NCI-H2107 (cell line): ENCODE measurements at places on chromosomes 16 and 17.
A peak's percentile ranks its signal among the peaks of the same experiment; 100 is the strongest.

GRCh38 chr17:82449131-82449882, 1.2 kb downstream of the CYBC1 start:
- DNase-seq = no peak

DNA sequence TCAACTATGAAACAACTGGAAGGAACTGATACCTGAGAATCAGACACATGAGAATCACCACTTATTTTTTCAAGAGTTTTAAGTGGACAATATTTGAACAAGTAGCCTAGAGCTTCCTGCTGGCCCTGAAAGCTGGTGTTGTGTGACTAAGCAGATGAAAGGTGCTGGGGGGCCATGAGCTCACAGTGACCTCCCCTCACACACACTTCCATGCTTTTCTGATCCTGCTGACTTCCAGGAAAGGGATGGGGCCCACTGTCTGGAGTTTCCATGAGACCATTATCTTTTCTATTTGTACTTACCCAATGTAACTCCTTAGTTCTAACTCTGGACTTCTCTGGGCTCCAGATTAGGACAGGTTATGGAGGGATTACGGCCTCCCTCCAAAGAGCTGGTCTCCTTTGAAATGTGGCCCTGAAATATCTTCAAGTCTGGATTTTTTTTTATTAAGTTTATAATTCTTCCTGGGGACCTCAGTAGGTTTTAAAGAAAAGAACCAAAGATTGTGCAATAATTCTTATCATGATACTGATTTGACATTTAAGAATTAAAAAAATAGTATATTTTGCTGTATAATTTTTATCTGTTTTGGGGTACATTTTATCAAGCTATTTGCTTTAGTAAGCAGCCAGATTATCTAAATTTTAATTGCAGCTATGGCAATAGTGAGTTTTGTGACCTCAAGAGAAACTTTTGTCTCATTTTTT, 4.9 kb downstream of the CAPNS2 start:
- no peak for DNase-seq

DNA sequence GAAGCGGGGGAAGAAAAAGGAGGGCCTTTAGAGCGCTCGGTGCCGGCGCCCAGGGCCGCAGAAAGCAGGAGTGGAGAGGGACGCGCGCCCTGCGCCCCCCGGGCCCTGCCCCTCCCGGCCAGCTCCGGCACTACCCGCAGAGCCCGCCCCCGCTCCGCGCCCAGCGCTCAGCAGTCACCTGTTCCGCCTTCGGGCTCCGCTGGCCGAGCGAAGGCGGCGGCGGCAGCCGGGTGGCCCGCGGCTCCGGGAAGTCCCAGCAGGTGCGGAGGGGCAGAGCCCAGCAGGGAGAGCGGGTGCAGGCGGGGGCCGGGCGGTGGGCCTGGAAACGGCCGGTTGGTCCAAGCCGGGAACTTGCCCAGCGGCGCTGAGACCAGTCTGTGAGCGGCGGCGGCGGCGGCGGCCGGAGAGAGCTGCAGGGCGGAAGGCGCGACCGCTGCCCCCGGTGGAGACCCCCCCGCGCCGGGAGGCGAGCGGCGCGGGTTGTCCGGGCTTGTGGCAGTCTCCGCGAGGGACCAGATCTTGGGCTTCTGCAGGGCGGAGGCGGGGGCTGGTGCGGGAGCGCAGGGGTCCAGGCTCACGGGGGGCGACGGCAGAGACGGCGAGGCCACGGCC, 2.2 kb downstream of the IRX3 start:
- DNase-seq = no peak

DNA sequence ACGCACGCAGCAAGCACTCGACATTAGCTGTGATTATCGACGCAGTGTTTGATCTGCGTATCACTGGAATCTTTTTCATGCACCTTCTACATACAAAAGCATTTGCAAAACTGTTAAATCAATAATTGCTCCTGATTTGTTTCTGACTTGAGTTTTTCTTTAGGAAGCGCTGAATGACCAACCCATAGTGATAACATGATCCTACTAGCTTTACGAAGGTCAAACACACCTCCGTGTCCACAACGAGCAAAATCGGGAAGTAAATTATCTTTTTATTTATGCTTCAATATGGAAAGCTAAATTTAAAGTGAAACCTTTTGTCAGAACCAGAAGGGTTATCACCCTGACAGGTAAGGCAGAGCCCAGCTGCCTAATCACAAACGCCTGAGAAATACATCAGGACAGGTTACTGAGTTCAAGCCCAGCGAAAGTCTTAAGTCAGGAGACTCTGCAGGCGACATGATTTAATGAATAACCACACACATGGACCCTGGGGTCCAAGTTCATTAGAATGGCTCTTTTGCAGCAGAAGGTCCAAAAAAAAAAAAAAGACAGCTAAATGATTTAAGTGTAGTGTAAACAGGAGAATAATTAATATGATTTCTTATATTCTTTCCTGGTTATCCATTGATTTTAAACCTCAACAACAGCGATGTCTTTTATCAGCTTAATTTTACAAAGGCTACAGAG, 104.2 kb downstream of the ADCY9 start:
- DNase-seq = no peak

DNA sequence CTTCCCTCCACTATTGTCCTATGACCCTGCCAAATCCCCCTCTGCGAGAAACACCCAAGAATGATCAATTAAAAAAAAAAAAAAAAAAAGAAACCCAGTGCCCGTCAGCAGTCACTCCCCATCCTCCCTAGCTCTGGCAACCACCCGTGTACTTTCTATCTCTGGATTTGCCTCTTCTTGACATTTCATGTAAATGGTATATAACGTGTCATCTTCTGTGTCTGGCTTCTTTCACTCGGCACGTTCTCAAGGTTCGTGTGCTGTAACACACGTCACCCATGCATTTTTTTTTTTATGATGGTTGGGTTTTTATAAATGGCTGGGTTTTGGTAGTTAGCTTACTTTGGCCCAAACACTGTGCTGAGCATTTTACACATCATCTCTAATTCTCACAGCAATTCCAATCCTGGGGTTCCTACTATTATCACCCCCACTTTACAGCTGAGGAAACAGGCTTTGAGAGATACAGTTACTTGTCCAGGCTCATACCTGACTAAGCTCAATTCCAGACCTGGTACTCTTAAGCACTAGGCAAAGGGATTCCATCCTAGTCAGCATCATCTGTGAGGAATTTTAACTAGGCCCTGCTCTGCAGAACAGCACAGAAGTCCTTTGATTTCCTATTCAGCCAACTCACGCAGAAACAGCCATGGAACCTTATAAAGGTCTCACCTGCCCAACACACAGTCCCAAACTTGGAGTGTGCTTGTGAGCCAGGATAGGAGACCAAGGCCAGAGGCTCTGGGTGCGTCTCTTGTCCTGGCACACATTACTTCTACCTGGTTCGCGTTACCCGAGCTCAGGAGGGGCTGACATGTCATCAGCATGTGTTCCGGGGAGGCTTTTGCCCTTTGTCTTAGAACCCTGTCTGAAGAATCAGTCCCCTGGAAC, 11.7 kb downstream of the NDUFAB1 start:
- DNase-seq = no peak

GRCh38 chr16:84410361-84411138, 42.2 kb downstream of the ATP2C2 start:
- no peak for DNase-seq

DNA sequence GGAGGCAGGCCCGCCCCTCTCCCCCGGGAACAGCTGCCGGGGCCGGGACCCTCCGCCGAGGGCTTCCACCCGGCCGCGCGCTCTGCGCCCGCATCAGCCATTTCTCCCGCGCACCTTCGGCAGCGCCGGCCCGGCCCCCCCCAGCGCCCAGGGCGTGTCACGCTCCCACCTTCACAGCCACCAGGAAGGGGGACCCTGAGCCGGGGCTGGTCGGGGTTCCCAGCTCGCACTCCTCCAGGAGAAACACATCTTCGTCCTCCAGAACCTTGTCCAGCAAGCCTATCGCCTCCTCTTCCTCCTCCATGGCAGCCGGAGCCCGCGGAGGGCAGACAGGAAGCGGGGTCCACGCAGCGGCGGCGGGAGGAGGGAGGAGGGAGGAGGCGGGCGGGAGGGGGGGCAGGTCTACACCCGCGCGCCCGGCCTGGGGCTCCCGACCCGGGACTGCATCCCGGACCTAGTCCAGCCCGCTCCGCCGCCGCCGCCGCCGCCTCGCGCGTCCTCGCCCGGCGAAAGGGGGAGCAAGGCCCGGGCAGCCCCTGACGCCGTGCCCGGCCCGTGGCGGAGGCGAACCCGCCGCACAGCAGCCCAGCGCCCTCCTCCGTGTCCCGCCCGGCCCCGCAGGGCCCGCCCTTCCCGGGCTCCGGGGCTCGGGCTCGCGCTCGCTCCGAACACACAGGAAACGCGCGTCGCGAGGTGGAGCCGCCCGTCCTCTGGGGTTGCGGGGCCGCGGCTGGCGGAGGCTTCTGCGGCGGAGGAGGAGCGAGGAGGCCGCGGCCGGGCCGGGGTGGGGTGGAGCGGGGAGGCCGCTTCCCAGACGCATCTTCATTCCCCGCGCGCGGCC, 70.8 kb downstream of the ABR start:
- DNase-seq = no peak

DNA sequence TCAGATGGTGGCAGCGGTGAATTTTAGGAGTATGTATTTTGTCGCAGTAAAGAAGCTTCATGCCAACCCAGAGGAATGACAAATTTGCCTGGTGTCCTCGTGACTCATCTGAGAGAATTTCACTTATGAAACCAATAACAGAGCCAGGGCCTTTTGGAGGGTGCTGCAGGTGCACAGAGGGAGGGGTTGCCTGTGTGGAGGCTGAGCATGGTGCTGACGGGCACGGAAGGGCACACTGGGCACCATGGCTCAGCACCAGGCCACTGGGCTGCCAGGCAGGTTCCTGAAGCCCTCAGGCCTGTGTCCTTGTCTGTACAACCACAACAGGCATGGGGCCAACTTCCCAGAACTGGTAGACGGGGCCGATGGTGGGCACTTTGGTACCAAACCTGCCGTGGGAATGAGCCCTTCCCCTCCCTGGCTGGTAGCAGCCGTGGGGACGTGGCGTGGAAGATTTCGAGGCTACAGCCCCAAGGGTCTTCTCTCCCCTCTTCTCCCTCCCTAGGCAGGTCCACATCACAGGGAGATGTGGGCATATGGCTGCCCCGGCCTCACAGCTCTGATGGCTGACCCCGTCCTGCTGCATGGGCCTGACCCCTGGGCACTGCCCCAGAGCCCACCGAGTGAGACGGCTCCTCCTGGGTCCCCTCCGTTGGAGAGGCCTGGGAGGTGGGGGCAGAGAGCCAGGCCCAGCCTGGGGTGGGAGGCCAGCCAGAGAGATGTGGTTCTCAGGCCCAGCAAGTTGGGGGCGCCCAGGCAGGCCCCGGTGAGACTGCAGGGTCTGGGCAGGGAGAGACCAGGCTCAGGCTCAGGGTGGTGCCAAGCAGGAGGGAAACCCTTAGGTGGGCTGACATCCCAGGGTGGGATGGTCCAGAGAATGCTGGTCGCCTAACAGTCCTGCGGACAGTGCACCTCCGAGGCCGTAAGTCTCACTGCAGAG, 30.2 kb upstream of the ZNF469 start:
- DNase-seq = no peak

DNA sequence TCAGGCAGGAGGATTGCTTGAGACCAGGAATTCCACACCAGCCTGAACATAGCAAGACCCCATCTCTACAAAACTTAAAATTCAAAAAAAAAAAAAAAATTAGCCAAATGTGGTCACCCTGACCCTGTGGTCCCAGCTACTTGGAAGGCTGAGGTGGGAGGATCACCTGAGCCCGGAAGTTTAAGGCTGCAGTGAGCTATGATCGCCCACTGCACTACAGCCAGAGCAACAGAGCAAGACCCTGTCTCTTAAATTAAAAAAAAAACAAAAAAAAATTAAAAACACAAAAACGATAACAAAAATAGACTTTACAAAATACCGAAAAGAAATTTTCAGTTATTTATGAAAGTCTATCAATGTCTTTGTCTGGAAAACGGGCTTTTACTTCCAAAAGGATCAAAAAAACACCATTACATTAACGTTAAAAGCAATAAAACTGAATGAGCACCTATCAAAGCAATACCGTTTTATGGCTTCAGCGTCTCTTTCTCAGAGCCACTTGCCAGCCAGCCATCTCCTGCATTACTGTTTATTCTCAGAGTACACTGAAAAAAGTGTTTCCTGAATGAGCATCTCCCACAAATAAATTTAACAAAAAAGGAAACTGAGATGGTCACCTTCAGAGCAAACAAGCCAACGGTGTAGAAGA, 6.1 kb downstream of the USP7 start:
- no peak for DNase-seq

DNA sequence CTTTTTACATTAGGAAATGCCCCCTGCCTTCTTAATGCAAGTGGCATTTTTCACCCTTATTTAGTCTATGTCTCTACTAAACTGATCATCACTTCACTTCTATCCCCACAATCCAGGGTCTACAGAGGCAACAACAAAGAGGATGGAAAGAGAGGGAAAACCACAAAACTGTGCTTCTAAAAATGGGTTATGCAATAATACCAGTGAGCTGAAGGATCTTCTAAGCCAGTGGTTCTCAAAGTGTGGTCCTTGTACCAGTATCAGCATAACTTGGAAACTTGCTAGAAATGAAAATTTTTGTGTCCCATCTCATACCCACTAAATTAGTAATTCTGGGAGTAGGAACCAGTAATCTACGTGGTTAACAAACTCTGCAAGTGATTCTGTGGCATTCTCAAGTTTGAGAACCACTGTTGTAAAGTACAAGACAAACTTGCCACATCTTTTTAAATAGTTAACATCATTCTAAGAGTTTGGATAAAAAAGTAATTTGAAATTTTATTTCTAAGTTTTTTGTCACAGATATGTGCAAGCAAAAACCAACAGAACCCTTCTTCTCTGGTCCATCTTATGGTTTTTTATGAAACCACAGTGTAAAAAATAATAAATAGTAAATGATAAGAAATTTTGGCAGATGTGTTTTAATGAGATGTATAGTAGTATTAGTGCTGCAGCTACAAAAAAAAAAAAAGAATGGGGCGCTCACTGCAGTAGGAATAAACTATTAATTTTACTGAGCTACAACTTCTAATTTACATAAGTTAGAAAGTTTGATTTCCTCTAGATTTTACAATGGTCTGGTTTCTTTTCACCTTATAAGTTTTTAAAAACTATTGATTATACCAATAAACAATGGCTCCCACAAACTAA, 16.2 kb downstream of the CDC27 start:
- DNase-seq = no peak

- peak; percentile 85 for DNase-seq
Measured at GRCh38 chr16:56930486-56931270, 1.3 kb upstream of the HERPUD1 start.

- no peak for DNase-seq
Measured at GRCh38 chr16:67169642-67170167, 633 bp upstream of the NOL3 start.

DNA sequence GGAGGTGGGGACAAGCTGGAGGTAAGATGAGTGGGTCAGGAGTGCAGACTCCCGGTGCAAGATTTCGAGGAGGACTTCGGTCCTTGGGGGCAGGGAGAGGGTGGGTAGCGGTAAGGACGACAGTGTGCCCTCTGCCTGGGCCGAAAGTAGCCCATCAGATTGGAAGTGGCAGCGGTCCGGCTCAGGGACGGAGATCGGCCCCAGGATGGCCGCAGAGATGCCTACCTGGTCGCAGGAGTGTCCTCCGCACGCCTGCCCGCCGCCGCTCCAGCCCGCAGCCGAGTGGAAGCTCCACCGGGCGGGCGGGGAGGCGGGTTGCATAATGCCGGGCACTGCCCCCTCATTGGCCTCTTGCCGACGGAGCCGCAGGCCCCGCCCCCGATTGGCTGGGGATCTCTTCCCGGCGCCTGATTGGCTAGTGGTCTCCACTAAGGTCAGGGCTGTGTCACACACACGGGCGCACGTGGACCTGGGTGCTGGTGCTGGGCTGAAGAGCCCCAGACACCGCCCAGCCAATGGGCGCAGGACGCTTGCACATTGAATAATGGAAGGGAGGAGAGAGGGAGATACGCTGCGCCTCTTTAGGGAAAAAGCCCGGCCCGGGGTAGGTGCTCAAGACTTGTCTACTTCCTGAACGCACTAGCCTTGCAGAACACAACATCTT, at the start of gene PER1:
TSS of gene PER1 (minus strand) at position 293 of the 664 bp plus-strand sequence. CDS start 1,698 bp downstream, outside the sequence.
- peak; percentile 45 for DNase-seq
